Gastrocnemius medialis (tissue), 4 donors: ENCODE measurements at places on chromosomes 3 and 15. TPM values are rescaled to one million over a fixed set of nuclear protein-coding genes. Genes with fewer than 3 reads are reported as not detected.

The FNDC3B gene
- 52.9 TPM for total RNA-seq

The REC114 gene
- not detected for total RNA-seq

The OIP5 gene
- 4.8 TPM for total RNA-seq

The PP2D1 gene
- not detected for total RNA-seq

The PRSS50 gene
- not detected for total RNA-seq

The GOLGA6L4 gene
- not detected for total RNA-seq

The BCL2A1 gene
- not detected for total RNA-seq

The MINDY2 gene
- total RNA-seq: 7.1 TPM

The CLRN1 gene
- not detected for total RNA-seq

The MNS1 gene
- total RNA-seq: not detected

The ARL13B gene
- 1.2 TPM for total RNA-seq

The EPHA6 gene
- total RNA-seq: not detected

The RASGRP1 gene
- not detected for total RNA-seq

The GDPGP1 gene
- 5.8 TPM for total RNA-seq

The HTD2 gene
- 19.0 TPM for total RNA-seq

The SNTN gene
- not detected for total RNA-seq

The ANKRD63 gene
- total RNA-seq: not detected

The CALML4 gene
- total RNA-seq: 1.7 TPM

The TRPM1 gene
- not detected for total RNA-seq

The DUOXA2 gene
- total RNA-seq: not detected

The SLC2A2 gene
- not detected for total RNA-seq

The LINS1 gene
- 3.2 TPM for total RNA-seq

The CCNL1 gene
- total RNA-seq: 34.3 TPM

The CLDN18 gene
- not detected for total RNA-seq

The MORC1 gene
- not detected for total RNA-seq

The CEMIP gene
- total RNA-seq: 0.04 TPM

The CIB1 gene
- 43.4 TPM for total RNA-seq

The GOLGA8G gene
- total RNA-seq: not detected

The GOLGA8J gene
- total RNA-seq: not detected

The CCR8 gene
- total RNA-seq: not detected

The INKA1 gene
- total RNA-seq: 5.2 TPM

The NAALADL2 gene
- total RNA-seq: 0.36 TPM

The POLQ gene
- 0.07 TPM for total RNA-seq
